NCI-H2081 (cell line): ENCODE measurements at places on chromosomes 2 and 18.

- no peak for DNase-seq
Observed at GRCh38 chr2:168304024-168304681, 56.8 kb upstream of the STK39 start.

DNA sequence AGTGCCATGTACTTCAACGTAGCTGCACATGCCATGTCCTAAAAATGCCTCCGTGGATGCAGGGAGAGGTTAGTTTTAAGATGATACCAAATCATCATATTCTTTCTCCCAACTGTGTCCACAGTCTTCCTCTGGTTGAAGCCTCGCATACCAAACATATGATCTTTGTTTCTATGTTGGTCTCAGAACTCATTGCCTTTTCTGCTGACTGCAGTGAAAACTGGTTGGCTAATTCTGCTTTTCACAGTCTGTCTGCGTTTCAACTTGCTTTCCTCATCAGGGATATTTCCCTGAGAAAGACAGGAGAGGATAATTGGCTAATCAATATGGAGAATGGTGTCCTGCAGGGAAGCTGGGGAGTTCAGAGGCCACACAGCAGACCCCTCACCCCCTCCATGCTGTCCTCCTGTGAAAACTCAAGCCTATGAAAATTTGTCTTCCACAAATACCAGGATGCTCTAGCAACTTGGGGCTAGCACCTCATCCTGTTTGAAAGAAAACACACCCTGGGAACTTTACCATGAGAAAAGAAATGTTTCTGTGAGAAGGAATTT lies 192.2 kb upstream of the PXDN start:
- no peak for DNase-seq

GRCh38 chr2:207883002-207883780 lies 113.5 kb upstream of the FZD5 start:
- no peak for DNase-seq

GRCh38 chr2:96762529-96763311 lies 2.0 kb downstream of the CNNM4 start:
- DNase-seq, result no peak

DNA sequence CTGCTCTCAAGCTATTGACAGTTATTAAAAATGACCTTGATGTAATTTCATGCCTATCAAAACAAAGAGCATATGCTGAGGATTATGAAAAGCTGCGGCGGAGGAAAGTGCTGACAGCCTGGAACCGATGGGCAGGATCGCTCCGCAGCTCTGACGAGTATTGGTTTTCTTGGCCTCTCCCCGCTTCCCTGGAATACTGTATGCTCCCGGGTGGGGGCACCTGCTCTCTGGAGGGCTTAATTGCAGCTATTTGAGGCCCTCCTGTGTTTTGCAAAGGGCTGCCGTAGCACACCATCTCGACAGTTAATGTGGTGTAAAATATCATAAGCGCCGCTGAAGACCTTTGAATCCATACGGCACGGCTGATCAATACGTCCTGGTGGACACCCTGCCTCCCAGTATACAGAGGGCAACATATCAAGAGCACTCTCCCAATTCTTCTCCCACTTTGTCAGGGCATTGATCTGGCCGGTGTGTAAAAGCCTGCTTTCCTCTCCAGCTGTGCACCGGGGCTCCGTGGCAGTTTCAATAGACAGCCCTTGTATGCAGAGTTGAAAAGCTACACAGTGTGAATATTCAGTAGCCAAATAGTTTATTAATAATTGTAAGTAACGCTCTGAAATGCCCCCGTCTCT lies 662.4 kb downstream of the GALR1 start:
- no peak for DNase-seq
